ENCODE measurements at places on chromosomes 5 and 9.

DNA sequence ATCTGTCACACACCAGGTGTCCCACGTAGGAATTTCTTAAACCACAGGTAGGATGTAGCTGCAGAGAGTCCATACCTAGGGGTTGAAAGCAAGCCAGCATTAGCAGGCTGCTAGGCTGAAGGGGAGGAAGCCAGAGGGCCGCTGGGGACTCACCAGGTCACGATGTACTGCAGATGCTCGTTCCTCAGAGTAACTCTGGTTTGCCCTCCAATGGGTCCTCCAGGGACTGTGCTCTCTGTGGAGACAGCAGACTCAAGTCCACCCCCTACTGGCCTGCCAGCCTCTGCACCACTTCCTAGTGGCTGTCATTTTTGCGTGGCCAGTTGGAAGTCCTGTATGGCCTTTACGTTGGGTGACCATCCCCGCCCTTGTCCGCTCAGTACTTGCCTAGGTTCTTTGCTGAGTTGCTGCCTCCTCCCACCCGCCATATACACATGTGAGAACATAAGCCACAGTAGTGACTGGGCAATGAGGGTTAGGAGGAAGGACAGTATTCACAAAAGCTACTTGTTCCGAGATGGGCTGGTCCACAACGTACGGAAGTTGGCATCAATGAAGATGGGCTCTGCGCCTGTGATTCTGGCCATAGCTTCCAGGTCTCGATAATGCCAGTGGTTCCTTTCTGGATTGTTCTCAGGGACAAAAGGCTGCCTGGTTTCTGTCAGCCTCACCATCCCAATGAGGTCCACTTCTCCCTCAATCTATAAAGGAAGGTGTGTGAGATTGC lies 4.1 kb downstream of the RPL7A start:
- peak; percentile 51 for DNase-seq

DNA sequence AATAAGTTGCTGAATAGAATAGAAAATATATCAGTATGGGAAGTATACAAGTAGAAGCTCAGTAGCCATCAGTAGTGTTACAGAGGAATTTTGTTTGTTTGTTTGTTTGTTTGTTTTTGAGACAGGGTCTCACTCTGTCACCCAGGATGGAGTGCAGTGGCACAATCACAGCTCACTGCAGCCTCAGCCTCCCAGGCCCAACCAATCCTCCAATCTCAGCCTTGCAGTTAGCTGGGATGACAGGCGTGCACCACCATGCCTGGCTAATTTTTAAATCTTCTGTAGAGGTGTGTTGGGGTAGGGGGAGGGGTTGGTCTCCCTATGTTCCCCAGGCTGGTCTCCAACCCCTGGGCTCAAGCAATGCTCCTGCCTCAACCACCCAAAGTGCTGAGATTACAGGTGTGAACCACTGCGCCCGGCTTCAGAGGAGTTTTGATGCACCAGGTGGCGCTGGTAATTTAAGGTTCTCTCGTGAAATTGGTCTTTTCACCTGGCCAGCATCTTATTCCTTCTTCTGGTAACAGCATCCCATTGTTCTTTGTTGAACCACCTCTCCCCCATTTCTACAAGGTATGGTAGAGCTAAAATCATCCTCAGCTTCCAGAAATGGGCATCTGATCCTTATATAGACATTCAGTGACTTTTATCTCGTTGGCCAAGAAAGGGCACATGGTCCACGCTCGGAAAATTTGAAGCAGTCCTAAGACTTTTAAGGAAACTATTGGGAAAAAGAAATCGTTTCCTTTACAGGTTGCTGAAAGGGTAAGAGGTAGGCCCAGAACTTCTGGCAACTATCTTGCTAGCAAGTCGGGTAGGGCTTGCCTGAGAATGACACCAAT lies 157.1 kb downstream of the ARRDC3 start:
- peak; percentile 40 for DNase-seq

- DNase-seq: peak; percentile 10
Observed at GRCh38 chr9:5389109-5389732, 48.5 kb downstream of the PLGRKT start.

GRCh38 chr5:150224483-150225027 lies 34.7 kb downstream of the SLC6A7 start:
- DNase-seq: no peak

DNA sequence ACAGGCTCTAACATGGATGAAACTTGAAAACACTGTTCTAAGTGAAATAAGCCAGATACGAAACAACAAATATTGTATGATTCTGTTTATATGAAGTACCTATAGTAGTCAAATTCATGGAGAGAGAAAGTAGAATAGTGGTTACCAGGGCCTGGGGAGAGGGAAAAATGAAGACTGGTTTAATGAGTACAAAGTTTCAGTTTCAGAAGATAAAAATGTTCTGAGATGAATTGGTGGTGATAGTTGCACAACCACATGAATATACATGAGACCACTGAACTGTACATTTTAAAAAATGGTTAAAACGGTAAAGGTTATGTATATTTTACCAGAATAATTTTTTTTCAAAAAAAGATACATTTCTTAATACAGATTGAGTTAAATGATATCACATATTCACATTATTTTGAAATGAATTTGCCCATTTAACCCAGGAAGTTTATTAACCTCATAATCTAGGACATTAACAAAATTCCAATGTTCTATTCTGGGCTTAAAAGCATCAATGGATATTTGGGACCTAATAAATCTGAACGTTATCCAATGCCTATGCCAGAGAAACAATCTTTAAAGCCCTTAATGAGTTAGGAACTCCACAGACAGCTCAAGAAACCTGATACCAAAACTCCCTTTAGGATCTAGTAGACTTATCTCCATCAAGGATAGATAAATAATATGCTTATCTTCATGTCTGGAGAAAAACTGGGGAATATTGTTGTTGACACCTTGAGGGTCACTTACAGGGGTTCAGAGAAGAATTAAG lies 521.3 kb downstream of the EFNA5 start:
- DNase-seq: no peak

- no peak for DNase-seq
Observed at GRCh38 chr5:147558826-147559225, 49.0 kb upstream of the DPYSL3 start.

DNA sequence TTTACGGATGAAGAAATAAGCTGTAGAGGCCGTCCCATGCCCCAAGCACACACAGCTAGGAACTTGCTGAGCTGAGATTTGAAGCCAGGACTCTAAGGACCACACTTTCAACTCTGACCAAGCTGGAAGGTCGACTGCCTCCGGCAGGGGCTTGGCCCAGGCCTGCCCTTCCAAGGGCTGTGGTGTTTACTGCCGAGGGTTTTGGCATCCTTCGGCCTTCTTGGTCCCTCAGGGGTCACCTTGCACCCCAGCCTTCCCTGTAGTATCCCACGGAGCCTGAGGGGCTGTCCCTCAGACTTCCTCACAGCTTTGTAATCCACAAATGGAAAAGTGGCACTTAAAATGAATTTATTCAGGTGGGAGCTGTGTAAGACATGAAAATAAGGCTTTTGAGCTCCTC lies 83.7 kb upstream of the SPRY4 start:
- no peak for DNase-seq

DNA sequence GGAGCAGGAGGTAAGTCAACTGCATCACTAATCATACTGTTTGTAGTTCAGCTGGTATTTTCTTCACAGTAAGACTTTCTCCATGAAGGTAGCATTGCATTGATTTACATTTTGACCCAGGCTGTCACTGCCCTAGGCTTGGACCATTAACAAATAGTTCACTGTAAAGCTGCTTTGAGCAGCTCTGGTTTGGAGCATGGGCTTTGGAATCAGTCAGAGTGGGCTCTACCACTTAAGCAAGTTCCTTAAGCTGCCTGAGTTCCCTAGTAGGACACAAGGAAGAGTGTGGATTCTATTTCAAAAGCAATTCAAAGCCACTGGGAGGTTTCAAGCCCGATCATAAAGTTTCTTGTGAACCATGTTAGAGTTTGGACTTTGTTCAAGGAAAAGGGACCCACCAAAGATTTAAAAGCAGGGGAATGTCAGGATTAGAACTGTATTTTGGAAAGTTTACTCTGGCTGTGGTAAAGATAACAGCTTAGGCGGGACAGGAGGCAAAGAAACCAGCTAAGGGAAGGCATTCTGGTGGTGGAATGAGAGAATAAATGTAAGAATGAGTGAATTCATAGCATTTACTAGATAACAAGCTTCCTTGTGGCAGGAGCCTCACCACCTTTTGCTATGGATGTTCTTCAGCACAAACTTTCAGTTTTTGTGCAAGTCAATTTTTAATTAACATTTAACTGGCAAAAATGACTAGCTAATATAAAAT lies 12.3 kb upstream of the PANK3 start:
- no peak for DNase-seq

GRCh38 chr5:64952951-64953673 lies 184.4 kb downstream of the CWC27 start:
- DNase-seq: no peak

GRCh38 chr5:54091307-54092130 lies 218.9 kb downstream of the ARL15 start:
- no peak for DNase-seq

GRCh38 chr9:110659891-110660541 lies 8.6 kb upstream of the MUSK start:
- DNase-seq: no peak

DNA sequence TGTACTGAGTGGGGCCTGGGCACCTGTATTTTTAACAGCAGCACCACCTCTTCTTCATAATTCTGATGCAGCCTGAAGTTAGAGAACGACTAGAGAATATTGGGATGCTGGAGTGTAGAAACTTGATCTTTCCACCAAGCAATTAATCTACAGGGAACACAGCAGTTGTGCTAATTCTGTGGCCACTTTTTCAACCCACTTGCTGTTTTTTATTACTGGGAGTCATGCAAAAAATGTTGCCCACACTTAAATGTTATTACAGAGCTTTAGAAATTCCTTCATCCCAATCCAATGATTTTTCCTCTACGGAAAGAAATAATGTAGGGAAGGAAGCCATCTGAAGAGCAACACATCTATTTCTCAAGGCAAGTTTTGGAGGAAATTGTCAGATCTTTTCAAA lies 190.9 kb upstream of the TUT7 start:
- DNase-seq: no peak

DNA sequence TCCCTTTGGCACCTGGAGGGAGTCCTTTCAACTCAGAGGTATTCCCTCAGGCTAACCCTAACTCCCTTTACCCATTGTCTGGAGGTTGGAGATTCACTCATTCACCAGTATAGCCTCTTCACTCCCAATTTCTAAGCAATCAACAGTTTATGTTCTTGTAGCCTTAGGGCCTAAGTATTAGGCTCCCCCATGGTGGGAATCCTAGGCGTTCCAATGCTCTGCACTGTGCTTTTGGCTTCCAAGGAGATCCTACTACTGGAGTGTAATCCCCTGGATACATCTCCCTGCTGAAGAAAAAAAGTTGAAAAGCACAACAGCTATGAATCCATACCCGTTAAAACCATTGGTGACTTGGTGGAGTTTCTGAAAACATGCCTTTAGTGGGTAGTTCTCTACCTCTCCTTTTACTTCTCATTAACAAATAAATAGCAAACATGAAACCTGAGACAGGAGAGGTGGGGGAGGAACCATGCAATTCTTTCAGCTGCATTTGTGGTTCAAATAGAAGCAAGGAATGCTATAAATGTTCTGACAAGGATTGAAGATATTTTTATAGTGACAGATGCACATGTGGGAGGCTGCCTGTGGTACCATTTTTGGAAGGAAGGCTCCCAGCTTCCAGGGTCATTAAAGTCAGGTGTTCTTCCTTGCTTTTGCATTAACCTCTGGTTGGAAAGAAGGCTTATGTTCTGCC lies 397.1 kb downstream of the DMAC1 start:
- DNase-seq: no peak

GRCh38 chr5:134249469-134250379 lies 23.9 kb upstream of the PPP2CA start:
- no peak for DNase-seq

GRCh38 chr5:127785098-127785927 lies 82.1 kb downstream of the CCDC192 start:
- DNase-seq: no peak

DNA sequence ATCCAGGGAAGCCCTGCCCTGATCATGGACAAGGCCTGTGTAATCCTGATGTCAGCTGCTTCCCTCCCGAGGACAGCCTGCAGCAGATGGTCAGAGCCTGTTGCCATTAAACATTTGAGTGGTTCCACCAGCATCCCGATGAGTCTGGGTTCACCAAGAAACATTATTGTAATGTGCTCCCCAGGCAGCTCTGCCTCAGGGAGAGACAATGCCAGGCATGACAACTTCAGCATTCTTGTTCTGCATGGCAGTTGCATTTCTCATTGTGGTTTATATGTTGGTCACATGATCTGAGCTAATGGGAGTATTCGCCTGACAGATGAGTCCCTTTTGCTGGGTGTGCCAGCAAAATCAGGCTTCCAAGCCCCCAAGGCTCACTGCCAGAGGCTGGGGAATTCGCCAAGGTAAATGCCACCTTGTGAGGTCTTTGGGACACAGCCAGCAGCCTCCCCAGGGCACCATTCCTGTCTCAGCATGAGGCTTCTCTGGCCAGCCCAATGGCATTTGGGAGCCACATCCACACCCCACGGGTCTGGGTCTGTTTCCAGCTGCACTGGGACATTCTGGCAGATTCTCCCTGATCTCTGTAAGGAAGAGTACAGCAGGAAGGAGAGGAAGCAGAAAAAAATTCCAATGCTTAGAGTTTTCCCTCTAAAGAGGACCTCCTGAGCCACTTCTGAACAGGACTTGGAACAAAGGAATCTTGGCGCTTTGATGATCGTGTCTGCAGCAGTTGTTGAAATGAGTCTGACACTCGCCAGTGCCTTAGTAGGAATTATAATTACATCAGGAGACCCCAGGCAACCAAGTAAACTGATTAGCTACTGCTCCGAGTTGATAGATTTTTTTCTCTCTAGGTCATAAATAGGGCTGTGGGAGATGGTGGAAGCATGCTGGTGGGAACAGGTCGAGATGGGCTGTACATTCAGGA lies 18.7 kb downstream of the KCNIP1 start:
- no peak for DNase-seq

DNA sequence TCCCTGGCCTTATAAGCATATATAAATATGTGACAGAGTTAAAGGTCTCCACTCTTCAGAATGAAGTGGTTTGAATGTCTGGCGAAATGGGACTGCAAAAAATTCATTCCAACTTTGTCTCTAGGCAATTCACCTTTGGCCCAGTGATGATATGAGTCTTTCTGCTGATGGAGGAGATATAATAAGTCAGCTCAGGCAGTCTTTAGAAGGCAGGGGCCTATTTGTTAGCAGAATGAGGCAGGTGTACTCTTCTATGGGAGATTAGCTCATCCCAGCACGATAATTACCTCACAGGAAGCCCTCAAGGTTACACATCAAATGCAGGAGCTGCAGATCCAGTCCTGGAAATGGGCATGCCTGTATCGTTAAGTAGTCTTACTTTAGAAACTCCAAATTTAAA lies 300.5 kb downstream of the NR2F1-AS1 start:
- no peak for DNase-seq

Data from stimulated activated CD4-positive, alpha-beta T cell treated with anti-CD3 and anti-CD28 coated beads, Interleukin-2, amount 100 ng/mL, for 48 hours (primary cell).